Esophagus muscularis mucosa (tissue), 4 donors: ENCODE measurements at places on chromosomes 16 and 17. TPM values are rescaled to one million over a fixed set of nuclear protein-coding genes. Genes with fewer than 3 reads are reported as not detected.

DNA sequence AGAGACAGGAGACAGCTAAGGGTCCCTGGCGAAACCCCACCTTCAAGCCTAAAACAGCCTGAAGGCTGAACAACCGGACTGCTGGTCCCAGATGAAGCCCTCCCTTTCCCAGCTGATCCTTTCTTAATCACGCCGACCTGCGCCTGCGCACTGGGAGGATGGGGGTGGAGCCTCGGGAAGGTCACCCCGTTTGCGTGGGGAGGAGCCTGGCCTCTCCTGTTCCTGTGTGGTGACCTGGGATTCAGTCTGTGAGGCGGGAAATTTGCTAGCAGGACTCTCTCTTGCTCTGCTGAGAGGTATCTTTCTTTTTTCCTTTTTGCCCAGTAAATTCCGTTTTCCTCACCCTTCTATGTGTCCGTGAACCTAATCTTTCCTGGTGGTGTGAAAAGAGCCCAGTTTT, 9.6 kb downstream of the FAM20A start:
- DNase-seq: peak; percentile 50

- no peak for DNase-seq
These were observed 4.7 kb downstream of the MMP15 start for GRCh38 chr16:58030136-58030840.

GRCh38 chr16:54568906-54569807, 282.6 kb upstream of the IRX3 start:
- no peak for DNase-seq

DNA sequence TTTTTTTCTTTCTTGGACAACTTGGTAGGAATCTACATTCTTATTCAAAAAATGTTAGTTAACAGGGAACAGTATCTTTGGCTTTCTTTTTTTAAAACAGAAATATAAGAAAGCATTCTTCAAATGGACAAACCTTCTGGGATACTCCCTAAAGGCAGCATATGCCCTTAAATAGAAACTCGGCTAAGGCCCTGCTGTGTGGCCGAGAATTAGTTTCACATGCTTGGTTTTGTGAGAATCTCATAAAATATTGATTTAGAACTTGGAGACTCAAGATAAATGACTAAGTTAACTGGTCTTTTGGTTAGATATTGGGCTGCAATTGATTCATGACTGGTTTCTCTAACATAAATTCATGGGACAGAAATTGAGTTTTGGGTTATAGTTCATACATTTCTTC, 359.9 kb upstream of the XYLT1 start:
- no peak for DNase-seq

DNA sequence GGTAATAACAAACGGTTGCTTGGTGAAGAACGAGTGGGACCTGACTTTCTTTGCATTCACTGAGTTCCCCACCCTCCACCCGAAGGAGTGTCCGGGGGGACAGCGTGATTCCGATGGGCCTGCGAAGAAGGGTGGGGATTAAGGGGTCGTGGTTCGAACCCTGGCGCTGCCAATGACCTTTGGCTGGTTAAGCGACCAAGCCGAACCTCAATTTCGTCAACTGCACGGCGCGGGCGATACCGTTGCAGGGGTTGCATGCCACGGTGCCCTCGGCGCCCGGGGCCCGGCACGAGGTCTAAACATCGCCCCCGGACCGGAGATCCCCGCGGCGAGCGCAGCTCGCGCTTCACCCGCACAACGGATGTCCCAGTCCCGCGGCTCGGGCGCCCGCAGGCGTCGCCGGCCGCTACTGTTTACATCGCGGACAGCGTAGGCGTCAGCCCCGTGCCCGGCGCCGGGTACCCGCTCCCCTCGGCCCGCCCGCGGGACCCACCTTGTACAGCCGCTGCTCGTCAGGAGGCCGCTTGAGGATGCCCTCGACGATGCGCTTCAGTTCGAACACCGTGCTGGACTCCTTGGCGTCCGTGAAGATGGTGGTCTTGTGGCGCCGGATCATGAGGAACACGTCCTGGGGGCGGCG, 460 bp downstream of the ELOB start:
- no peak for DNase-seq

DNA sequence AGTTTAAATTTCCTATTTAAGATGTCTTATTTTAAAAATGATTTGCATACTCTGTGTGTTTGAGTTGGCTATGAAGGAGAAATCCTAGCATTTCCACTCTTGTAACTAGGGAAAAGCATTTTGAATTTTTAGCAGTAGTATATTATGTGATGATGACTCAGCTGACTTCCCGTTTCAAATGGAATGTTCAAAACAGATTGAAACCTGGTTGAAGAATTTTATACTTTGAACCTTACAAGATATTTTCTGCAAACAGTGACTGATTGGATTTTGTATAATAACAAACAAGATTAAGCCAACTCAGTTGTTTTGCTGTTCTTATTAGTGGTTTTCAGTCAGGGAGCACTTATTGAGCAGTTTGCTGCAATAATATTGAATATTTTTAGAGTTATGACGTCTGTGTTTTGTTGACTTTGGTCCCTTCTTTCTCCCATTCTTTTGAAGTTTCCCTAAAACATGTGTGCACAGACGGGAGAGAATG, 8.0 kb downstream of the TNRC6A start:
- DNase-seq: no peak

The APOBR gene
- total RNA-seq: 1.3 TPM

The TRAPPC1 gene
- total RNA-seq: 46.7 TPM
